SK-N-SH treated with all-trans-retinoic acid at 6 μM for 48 hours (cell line): ENCODE measurements at places on chromosomes 6 and 20.

GRCh38 chr6:137846772-137847313 is 20.2 kb upstream of the TNFAIP3 start:
- no peak for ATAC-seq

DNA sequence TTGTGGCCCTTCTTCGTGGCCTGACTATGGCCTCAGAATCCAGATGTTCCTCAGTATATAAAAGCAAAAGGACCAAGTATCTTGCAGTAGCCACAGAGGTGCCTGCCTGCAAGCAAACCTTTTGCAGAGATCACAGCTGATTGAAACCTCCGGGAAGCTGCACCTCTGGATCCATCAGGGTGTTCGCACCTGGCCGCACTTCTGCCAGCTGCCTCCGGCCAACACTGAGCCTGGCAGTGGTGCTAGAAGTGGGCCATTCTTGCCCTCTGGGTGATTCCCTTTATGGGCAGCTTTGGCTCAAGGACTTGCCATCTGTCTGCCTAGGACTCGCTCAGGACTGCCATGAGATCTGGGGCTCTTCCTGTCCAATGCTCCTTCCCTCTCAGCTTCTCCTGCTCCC is 214.6 kb upstream of the ECI2 start:
- ATAC-seq, result no peak

DNA sequence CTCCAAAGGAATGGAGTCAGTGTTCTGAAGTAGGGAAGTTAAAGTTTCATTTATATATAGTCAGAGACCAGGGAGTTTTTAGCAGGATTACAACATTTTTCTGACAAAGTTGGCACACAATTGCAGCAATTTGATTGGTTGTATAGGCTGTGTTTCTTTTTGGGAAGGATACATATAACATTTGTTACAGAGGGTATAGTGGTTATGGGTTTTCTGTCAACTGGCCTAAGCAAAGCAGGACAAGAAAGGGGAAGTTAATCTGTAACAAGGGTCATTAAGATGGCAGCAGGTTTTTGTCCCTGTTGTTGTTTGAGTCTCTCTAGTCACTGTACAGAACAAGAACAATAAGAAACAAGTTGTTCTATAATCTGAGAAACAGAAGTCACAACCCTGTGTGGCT is 41.4 kb downstream of the TPD52L1 start:
- ATAC-seq, result no peak

GRCh38 chr6:5517796-5518195 is 256.5 kb downstream of the FARS2 start:
- ATAC-seq, result no peak

DNA sequence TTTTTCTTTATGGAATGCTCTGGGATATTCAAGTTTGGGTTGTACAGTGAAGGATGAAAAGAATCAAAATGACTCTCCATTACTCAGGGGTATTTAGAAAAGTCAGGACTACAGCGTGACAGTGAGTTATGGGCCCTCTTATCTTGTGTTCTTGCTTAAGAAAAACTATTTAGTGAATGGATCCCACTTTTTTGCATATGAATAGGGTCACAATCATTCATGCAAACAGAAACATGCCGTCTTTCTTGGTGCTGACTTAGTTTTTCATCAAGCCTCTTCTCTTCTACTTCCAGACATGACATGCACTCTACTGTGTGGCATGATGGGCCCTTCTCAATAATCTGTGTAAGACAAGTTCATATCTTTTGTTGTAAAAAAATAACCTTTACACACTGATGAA is 488.4 kb upstream of the MMS22L start:
- ATAC-seq, result no peak

- peak; percentile 84 for ATAC-seq
Observed at GRCh38 chr6:31660381-31661261, at the start of gene C6orf47. C6orf47 (minus strand) TSS chr6:31660778; CDS start chr6:31659947, 831 bp downstream.

GRCh38 chr6:46651006-46651405 is 1.6 kb downstream of the CYP39A1 start:
- ATAC-seq, result no peak

DNA sequence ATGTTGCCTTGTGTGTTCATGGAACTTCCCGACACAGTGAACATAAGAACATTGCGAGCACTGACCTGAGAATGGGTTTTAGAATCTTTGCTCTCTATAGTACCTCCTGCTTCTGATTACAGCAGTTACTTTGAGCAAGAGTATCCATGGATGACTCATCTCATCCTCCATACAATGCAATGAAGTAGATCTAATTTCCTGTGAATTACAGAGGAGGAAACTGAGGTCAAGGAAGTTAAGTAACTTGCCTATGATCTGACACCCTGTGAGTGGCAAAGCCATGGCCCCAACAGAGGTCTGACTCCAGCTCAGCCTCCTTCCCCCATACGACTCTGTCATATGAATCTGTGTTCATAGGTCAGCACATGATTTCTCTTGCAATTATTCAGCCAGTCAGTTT is 518.1 kb downstream of the TFAP2A start:
- ATAC-seq, result no peak

DNA sequence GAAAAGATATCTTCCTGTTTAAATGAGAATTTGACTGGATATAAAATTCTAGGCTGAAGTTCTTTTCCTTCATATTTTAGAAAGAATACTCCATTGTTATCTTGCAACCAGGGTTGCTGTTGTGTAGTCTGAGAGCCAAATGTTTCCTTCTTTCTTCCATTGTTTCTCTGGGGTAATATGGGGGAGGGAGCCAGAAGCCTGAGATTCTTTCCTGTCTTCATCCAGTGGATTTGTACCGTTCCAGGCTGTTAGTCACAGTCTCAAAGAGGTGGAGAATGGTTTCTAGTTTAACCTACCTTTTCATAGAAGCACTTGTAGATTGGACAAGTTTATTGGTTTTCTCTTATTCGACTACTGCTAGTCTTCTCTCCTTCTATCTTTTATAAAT is 6.1 kb upstream of the ULBP3 start:
- ATAC-seq, result no peak

DNA sequence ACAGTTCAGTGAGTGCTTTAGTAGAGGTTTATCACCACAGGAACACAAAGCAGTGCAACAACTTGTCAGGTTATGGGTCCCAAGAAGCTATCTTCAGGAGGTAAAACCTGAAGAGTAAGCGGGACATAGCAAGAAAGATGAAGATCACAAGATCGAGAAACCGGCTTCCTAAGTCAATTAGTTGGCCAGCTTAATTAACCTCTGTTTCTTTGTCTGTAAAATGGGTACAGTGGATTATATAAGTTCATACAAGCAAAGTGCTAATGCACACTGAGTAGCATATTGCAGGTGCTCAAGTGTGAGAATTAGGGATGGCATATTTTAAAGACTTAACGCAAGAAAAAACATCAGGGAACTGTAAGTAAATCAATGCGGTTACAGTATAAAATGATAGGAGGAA is 12.5 kb downstream of the FBXO30 start:
- ATAC-seq, result no peak

DNA sequence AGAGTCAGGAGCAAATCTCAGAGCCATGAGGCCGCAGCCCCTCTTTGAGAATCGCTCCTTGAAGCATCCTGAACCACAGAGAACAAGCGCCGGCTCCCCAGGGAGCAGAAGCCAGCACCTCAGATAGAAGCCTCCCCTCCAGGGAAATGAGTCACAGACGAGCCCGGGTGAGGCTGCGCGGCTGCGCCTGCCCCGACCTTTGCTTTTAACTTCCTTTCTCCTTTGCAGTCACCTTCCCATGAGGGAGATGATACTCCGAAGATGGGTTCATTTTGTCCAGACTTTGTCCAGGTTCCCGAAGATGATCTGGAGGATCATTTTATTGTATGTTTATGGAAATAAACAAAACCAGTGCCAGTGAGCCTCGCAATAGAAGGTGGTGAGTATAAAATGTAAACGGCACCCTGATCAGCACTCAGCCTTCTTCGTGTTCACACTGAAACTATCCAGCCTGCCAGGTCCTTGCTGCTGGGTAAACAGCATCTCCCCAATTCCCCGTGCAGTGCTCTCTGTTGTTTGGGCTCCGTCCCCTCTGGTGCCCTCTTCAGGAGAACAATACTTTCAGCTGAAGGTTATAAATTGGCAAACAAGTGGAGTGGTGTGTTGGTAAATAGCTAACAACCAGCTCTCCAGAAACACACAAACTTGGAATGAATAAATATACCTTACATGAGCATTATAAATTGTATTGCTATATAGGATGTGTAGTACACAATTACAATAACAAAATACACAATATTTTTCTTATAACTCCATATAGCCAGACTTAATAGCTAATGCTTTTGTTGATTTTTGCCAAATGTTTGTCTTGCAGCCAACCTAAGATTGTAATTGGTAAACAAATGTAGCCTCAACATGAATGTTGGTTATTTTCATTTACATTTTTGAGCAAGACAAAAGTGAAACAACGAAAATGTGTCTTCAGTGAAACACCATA is 41.4 kb upstream of the TMEM181 start:
- peak; percentile 95 for ATAC-seq

- ATAC-seq, result no peak
Observed at GRCh38 chr6:108561742-108562502, 1.2 kb downstream of the FOXO3 start.

DNA sequence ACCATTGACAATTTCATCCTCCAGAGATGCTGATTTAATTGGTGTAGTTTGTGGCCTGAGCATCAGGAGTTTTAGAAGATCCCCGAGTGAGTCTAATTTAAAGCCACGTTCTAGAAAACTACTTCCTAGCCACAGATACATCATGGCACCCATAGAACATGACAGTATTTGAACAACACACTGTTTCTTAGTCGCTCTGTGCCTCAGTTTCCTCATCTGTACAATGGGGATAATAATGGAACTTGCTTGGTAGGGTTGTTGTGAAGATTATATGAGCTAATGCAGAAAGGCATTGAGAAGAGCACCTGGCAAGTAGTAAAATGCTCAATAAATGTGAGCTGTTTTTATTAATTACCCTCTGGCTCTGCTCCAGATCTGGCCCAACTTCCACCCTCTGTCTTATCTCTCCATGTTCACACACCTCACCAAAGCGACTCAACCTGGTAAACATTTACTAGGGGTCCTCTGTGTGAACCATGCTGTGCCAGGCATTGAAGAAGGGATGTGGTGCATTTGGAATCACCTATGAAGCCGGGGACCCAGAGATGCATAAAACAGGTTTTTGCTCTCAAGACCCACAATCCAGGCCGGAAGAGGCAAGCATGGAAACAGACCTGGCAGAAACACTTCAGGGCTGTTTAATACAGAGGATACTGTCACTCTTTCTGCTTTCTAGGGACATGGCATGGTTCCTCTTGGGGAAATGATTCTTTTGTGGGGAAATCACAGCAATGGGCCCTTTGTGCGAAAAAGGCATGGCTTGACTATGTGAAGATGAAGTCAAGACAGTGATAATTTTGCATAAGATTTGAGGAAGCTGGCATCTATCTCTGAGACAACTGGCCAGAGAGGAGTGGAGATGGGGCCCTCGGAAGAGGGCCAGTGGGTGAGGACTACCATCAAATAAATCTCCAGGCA is 16.2 kb upstream of the MRPS18A start:
- no peak for ATAC-seq

- ATAC-seq, result no peak
Observed at GRCh38 chr20:49692941-49693340, 20.7 kb downstream of the B4GALT5 start.

DNA sequence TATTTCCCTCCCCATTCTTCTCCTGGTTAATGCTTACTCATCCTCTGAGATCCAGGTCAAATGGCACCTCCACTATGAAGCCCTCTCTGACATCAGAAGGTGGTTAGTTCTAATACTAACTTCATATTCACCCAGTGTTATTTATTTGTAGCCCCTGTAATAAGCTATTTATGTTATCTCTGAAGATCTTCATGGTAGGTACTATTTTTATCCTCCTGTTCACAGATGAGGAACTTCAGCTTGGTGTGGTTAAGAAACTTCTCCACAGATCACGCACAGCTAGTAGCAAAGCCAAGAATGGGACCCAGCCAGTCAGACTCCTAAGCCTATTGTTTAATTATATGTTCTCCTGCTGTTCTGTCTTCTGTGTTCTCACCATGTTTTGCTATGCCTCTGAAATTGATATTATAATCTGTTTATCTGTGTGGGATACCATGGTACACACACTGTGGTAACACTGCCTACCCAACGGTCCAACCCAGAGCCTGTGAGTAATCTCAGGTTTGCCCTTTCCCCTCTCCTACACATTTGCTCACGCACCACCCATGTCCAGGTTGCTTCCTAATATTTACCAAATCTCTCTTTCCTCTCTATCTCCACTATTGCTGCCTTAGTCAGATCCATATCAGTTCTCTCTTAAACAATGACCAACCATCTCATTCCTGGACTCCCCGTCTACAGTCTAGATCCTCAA is 98.4 kb downstream of the IPCEF1 start:
- ATAC-seq, result no peak

GRCh38 chr20:36538026-36538722 is 3.1 kb upstream of the MYL9 start:
- peak; percentile 41 for ATAC-seq

DNA sequence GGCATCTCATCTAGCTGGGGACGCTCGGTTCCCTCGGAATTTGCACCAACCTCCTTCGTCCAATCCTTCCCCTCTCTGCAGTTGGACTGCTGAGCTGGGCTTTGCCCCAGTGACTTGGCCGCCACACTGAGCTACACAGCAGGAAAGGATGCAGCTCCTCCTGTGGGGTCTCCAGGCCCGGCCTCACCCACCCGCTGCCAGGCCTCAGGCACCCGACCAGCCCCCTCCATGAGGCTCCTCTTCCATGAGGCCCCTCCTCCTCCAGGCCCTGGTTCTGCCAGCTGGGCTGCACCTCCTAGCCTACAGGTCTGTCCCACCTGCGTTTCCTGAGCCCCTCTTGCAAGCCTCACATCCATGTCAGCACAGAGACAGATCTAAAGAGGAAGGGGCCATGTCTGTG is 369.9 kb downstream of the TAF4 start:
- no peak for ATAC-seq

DNA sequence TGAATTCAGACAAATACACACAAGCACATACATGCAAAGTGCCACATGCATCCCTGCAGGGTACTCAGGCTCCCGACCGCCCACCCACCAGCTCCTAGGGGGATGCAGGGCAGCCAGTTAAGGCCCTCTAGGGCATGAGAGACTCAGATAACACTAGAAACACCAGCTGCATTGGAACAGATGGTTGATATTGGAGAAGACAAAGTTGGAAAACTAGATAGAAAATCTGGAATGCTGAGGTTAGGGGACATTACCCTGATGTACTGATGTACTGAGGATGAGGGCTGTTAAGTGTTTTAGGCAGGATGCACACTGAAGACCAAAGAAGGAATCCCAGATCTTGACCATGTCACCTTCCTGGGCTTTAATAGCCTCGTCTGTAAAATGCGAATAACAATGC is 134.6 kb upstream of the ECI2 start:
- no peak for ATAC-seq
